ENCODE measurements at places on chromosomes 7 and 10.

DNA sequence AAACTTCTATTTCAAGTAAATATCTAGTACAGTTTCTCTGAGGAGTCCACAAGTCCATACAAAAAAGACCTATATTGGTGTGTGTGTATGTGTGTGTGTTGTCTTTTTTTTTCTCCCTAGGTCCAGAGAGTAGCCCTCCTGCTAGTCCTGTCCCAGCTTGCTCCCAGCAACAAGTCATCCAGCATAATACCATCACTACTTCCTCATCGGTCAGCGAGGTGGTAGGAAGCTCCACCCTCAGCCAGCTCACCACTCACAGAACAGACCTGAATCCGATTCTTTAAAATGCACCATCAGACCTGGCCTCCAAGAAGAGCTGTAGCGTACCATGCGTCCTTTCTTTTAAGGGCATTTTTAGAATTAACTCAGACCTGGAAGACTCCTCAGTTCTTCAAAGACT lies 139.1 kb downstream of the TRIL start:
- DNase-seq: no peak

DNA sequence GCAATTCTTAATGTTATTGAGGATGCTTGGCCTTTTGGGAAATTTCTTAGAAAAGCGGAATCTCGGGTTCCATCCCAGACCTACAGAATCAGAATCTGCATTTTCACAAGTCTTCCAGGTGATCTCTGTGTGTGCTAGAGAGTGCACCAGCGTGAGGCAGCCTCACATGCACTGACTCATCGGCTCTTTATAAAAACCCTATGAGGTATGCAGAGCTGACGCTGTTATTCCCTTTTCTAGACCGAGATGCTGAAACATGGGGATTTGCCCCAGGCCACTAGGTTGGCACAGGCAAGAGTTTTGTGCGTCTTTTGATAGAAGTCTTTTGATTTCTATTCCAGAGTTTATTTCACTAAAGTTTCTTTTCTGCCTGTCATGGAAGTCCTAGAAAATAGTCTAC lies 61.2 kb downstream of the CDCA7L start:
- DNase-seq: no peak

DNA sequence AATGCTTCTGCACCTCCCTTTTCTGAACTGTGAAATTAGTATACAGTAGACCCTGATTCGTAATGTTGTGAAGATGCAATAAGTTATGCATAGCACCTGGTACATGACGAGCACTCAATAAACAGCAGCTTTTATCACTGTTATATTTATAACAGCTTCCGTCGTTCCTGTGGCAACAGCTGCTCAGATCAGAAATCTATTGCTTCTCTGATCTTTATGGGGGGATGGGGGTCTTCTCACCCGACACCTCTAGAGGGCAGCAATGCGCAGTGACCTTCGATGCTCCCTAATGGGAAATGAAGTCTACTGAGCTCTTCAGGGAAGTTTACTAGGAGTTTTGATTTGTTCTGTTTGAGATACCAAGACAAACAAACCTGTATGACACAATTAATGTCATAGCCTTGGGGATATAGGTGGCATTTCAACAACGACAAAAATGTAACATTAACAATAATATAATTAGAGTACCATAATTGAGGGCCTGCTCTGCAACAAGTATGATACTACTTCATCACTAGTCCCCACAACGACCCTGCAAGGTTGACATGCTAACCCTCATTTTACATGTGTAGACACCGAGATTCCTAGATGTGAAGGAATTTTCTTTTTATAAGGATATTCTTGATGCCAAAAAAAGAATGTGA lies 289.6 kb downstream of the SFMBT2 start:
- DNase-seq: no peak

GRCh38 chr10:21279217-21279575 lies 246.3 kb downstream of the SKIDA1 start:
- no peak for DNase-seq

DNA sequence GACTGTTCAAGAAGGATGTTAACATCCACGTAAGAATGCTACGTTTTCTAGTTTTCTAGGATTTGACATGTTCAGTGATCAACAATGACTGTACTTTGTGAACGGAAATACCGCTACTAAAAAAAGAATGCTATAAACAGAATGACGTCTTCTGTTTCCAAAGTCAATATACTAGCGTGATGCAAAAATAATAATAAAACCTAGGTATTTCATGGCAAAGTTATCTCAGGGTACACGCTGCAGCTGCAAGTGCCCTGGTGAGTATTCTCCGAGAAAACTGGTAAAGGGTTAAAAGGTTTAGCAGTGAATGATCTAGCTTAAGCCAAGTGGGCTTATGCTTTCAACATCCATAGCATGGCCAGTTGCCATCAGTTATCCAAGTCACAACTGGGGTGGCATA lies 653.3 kb upstream of the PFKP start:
- no peak for DNase-seq

DNA sequence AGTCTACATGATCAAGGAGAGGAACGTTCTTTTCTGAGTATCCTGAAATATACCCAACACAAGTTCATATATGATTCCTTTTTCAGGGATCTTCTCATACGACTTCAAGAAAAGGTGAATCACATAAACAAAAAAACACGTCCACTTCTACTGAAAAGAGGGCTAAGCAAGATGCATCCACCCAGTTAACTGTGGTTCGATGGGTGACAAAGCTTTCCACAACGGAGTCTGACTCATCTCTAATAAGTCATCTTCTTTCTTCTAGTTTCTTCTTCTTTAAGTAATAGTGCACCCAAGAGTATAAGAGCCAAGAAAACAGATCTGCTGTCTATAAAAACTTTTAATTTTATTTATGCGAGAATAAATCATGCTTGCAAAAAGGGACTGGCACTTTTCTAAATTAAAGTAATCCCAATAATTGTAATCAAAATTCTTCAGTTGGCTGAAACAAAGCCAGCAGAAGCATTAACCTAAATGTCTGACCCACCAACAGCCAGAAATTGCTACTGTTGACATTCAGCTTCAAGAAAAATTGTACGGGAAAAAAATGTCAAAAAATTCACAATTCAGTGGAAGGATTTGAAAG lies 146.9 kb upstream of the ANK3 start:
- DNase-seq: no peak

GRCh38 chr7:72710983-72711382 lies 117.0 kb downstream of the TYW1B start:
- no peak for DNase-seq

DNA sequence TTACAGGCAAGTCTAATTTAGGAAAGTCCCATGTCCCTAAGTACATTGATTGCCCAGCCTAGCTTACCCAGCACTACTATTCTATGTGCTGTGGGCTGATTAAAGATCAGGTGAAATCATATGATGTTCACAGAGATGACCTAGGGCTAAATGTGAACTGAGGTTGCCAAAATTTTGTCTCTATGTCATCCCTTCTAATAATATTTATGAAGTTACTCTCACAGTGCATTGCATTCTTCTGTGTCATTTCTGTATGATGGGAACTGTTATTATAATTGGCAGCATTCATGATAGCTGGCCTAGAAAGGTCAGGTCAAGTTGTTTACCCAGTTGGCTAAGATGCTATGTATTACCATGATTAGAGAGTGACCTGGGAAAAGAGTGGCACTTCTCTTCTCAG lies 2.8 kb upstream of the PDK4 start:
- DNase-seq: no peak

GRCh38 chr10:70894416-70894815 lies 6.1 kb upstream of the PCBD1 start:
- no peak for DNase-seq

- no peak for DNase-seq
These were observed 206.5 kb upstream of the ZMIZ1 start for GRCh38 chr10:78862328-78862640.

All from NCI-H2171 treated with DMSO at 0.1 percent for 48 hours (cell line).